ENCODE measurements at places on chromosomes 7 and 10.

DNA sequence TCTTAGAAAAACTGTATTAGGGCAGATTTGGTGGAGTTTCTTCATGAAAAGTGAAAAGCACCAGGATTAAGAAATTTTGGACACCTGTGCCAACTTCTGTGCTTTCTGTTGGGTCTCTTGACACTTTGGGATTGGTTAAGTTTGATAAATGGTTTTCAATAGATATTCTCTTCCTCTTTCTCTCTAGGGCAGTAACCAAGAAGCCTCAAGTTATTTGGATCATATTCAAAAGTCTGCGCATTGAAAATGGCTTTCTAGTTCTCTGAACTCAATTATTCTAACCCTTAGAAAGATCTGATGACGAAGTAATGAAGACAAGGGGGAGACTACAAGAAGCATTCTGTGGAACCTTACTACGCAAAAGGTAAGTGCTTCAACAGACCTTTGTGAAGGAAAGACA, 144.0 kb upstream of the CCDC6 start:
- DNase-seq = no peak

DNA sequence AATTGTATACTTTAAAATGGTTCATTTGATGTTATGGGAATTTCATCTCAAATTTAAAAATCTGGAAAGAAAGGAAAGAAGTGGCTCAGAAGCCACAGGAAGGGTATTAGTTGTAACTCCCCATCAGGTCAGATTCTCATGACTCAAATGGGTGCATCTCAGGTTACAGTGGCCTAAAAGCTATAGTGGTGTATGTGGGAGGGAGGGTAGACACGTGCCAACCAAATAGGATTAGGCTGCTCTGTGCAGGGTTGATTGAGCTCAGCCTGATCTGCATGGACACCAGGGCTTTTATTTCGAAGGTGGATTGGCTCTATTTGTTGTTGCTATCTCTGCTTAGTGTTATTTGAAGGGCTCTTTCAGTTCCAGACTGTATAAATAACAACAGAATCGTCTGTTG, 121.5 kb upstream of the PRR15 start:
- DNase-seq = no peak

DNA sequence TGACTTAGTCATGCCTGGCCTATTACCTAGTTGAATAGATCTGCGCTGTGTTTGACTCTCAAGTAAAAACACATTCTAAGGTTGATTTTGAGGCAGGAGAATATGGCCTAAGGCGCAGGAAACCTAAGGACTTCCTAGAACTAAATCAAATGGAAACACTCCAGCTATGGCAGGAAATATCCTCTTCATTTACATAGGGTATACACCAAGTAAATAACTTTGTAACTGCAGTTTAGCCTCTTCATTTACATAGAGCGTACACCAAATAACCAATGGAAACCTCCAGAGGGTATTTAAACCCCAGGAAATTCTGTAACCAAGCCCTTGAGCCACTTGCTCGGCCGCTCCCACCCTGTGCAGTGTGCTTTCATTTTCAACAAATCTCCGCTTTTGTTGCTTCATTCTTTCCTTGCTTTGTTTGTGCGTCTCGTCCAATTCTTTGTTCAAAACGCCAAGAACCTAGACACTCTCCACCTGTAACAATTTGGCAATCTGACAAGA, 35.6 kb upstream of the XRCC2 start:
- no peak for DNase-seq

GRCh38 chr7:12398186-12398585, 5.5 kb downstream of the VWDE start:
- no peak for DNase-seq

GRCh38 chr7:87447116-87447635, 28.3 kb downstream of the ABCB4 start:
- no peak for DNase-seq

GRCh38 chr7:8549046-8549445, 115.6 kb downstream of the NXPH1 start:
- DNase-seq = no peak
